ENCODE measurements at places on chromosomes 2 and 18. TPM values are rescaled to one million over a fixed set of nuclear protein-coding genes. Genes with fewer than 3 reads are reported as not detected.

The UGT1A4 gene
- total RNA-seq: 0.51 TPM

- H3K4me1 ChIP-seq: no peaks in the 10 kb centered on the region
- no peaks in the 10 kb centered on the region for H3K27me3 ChIP-seq
- no peaks in the 10 kb centered on the region for H3K36me3 ChIP-seq
- H3K4me3 ChIP-seq: no peak overlapping the region
- no peak overlapping the region for H3K27ac ChIP-seq
- no peak for DNase-seq
Observed at GRCh38 chr18:24319757-24320156, 77.9 kb downstream of the OSBPL1A start.

DNA sequence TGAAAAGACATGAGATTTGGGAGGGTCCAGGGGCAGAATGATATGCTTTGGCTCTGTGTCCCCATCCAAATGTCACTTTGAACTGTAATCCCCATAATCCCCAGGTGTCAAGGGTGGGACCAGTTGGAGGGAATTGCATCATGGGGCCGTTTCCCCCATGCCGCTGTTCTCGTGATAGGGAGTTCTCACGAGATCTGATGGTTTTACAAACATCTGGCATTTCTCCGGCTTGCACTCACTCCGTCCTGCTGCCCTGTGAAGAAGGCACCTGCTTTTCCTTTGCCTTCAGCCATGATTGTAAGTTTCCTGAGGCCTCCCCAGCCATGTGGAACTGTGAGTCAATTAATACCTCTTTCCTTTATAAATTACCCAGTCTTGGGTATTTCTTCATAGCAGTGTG lies 51.4 kb downstream of the LPIN1 start:
- peaks cover 92% of the 10 kb centered on the region for H3K36me3 ChIP-seq
- no peak for DNase-seq
- H3K4me1 ChIP-seq: no peaks in the 10 kb centered on the region
- H3K27ac ChIP-seq: peak overlapping the region; percentile 19
- no peak overlapping the region for H3K4me3 ChIP-seq

The RPRM gene
- total RNA-seq: not detected

DNA sequence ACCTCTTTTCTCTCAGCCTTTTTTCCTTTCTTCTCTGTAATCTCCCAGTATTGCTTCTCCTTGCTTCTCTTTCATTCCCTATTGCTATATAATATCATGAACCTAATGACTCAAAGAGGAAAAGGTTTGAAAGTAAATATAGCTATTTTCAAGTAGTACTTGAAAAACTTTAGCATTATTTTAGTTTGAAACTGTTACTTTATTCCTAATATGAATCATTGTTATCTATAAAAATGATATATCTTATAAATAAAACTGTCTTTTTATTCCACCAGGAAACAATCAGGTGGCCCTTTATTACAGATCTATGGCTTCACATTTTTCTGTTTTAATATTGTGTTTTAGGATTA lies 311 bp upstream of the SCN1A start:
- DNase-seq: no peak
- H3K36me3 ChIP-seq: no peaks in the 10 kb centered on the region
- no peak overlapping the region for H3K4me3 ChIP-seq

DNA sequence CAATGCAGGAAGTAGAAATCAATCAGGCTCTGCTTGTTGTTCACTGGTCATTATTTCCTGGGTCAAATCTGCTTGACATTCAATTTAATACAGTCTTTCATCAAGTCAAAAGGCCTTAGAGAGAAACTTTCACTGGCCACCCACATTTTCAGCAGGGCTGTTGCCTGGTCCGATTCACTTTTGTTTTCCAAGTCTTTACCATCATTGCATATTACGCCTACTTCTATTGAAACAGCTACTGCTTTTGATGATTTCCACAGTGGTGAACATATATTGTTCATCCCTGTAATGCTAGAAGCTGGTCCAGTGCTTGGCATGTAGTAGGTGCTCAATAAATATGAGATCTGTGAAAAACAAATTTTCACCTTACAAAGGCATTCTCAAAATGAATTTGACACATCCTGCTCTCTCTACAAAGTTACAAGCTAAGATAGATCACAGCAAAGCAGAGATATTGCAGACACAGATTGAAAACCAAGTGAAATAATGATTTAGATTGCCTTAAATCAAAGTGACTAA lies 600.1 kb downstream of the ARHGAP15 start:
- no peak overlapping the region for H3K4me3 ChIP-seq
- no peaks in the 10 kb centered on the region for H3K4me1 ChIP-seq
- no peak for DNase-seq

DNA sequence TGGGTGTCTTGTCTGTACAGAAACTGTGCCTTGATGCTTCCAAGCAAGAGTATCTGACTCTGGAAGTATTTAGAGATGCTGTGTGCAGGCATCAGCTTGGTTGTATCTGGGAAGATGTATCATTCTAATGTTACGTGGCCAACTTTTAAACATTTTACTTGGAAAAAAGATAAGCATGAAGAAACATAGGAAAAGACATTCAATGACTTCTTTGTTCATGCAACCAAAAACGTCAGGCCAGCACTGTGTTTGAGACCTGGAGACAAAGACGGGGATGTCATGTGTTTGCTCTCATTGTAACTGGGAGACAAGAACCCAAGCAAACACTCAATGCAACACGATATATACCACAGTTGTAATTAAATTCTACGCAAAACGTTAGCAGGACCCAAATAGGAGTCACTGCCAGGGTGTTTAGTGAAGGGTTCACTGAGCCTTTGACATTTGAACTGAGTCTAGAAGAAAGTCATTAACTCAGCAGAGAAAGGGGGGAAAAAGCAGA lies 8.9 kb upstream of the SESTD1 start:
- peak overlapping the region; percentile 11 for H3K27ac ChIP-seq
- H3K4me3 ChIP-seq: no peak overlapping the region
- H3K36me3 ChIP-seq: no peaks in the 10 kb centered on the region
- no peaks in the 10 kb centered on the region for H3K27me3 ChIP-seq

GRCh38 chr2:135490376-135490775 lies 40.6 kb downstream of the ZRANB3 start:
- H3K4me3 ChIP-seq: no peak overlapping the region
- H3K27ac ChIP-seq: no peak overlapping the region
- H3K36me3 ChIP-seq: peaks cover under 1% of the 10 kb centered on the region
- H3K27me3 ChIP-seq: no peaks in the 10 kb centered on the region
- no peak for DNase-seq
- peaks cover 5% of the 10 kb centered on the region for H3K4me1 ChIP-seq

GRCh38 chr2:9373047-9373446 lies 50.3 kb downstream of the ITGB1BP1 start:
- DNase-seq: no peak
- no peak overlapping the region for H3K27ac ChIP-seq
- H3K4me1 ChIP-seq: peaks cover 2% of the 10 kb centered on the region

DNA sequence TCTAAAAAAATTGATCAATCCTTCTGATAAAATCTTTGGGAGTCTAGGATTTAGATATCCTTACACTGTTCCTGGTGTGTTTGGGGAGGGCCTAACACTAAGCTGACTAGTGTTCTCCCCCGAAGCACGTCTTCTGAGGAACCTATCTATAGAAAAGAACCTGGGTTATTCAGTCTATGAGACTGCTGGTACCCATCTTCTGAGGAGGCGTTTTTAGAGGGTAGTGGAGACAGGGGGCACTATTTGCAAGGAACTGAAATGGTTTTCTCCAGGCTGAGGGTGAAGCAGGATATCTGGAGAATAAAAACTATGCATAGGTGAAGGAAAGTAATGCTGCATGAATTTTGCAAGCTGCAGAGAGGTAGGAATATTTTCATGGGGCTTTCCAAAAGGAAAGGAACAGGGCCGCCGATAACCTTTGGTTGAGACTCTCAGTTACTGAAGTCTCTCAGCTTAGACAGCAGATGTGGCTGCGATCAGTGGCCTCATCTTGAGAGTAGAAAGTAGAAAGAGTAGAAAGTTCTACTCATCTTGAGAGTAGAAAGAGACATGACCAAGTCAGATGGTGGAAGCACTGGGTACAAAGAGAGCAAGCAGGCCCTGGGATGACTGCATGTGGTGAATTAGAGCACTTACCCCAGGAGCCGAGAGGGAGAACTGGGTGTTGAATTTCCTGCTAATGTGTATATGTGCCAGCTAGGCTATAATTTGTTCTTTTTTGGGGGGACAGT lies 31.8 kb upstream of the KCNE4 start:
- H3K4me3 ChIP-seq: no peak overlapping the region
- no peaks in the 10 kb centered on the region for H3K27me3 ChIP-seq
- H3K27ac ChIP-seq: no peak overlapping the region
- DNase-seq: no peak

The GALR1 gene
- total RNA-seq: not detected

DNA sequence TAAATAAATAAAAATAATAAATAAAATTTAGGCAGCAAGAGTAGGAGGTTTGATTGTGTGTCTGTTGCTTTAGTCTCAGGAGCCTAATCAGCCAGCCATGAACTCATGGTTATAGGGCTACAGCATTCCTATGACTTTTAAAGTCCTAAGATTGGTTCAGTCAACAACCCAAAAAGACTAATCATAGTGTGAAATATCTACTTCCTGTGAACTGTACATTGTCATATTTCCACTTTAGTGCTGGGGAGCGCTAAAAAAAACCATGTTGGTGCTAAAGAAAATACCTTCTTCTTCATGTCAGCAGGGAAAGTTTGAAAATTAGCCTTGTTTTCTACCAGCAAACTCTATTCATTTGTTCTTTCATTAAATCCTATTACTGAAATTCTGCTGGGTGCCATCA lies 521.6 kb downstream of the RNF144A start:
- no peak overlapping the region for H3K4me3 ChIP-seq
- no peaks in the 10 kb centered on the region for H3K4me1 ChIP-seq
- H3K36me3 ChIP-seq: no peaks in the 10 kb centered on the region

DNA sequence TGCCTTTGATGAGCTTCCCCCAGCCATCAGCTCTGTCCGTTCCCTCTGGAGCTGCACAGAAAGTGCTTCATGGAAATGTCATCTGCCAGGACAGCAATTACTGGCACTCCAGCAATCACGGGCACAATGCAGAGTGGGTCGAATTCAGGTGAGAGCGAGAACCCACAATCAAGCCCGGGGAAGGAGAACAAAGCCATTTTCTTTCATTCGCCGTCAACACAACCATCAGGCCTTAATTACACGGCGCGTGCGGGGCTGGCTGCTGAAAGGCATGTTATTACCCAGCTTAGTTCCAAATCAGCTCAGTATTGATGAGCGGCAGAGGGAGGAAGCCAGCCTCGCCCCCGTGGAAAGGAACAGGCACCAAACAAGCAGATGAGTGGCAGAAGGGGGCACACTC lies 143.9 kb downstream of the MYT1L start:
- DNase-seq: no peak
- no peak overlapping the region for H3K27ac ChIP-seq
- no peaks in the 10 kb centered on the region for H3K36me3 ChIP-seq
- H3K4me1 ChIP-seq: no peaks in the 10 kb centered on the region
- no peaks in the 10 kb centered on the region for H3K27me3 ChIP-seq

GRCh38 chr2:28357948-28358667 lies 34.5 kb upstream of the FOSL2 start:
- H3K36me3 ChIP-seq: no peaks in the 10 kb centered on the region
- no peak for DNase-seq
- no peak overlapping the region for H3K27ac ChIP-seq
- H3K27me3 ChIP-seq: no peaks in the 10 kb centered on the region

The IL36RN gene
- not detected for total RNA-seq

The POMC gene
- total RNA-seq: 3.1 TPM

GRCh38 chr2:52369178-52369577 lies 1337.2 kb upstream of the NRXN1 start:
- DNase-seq: no peak
- H3K4me3 ChIP-seq: no peak overlapping the region
- no peak overlapping the region for H3K27ac ChIP-seq
- H3K27me3 ChIP-seq: no peaks in the 10 kb centered on the region
- H3K4me1 ChIP-seq: no peaks in the 10 kb centered on the region

DNA sequence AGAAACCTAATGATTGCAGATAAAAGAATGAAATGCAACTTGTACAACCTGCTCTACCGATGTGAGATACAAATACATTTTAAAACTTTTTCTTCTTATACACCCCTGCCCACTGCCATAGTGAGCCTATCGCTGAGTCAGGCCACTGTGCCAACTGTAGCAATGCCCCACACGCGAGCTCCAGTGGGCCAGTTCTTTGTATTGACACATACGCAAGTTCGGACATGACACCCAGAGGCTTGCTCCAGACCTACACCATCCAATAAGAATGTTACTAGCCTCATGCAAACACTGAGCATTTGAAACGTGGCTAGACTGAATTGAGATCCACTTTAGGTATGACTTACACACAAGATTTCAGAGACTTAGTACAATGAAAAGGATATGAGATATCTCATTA lies 340.1 kb downstream of the ARHGAP15 start:
- no peaks in the 10 kb centered on the region for H3K4me1 ChIP-seq
- DNase-seq: no peak
- H3K4me3 ChIP-seq: no peak overlapping the region

The TBC1D8 gene
- 255 TPM for total RNA-seq

DNA sequence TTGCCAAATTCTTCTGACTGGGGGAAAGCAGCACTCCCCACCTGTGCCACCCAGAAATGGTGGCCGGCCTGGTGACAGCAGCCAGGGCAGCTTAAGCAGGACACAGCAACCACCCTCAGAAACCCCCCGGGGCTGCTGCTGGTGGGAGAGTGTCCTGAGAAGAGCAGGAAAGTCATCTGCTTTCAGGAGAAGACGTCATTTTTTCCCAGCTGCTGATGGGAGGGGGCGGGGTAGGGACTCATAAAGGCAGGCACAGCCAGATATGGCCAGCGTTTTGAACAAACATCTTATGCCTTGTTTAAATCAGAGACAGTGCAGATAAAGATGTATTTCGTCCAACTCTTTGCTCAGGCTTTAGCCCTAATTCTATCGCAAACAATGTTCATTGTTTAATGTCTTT lies 139.5 kb downstream of the LRRC30 start:
- no peaks in the 10 kb centered on the region for H3K27me3 ChIP-seq
- peak overlapping the region; percentile 49 for H3K27ac ChIP-seq
- no peak overlapping the region for H3K4me3 ChIP-seq
- no peak for DNase-seq
- H3K4me1 ChIP-seq: peaks cover 4% of the 10 kb centered on the region

The OSBPL1A gene
- total RNA-seq: 61.5 TPM

GRCh38 chr18:13585379-13586153 lies 140.8 kb downstream of the FAM210A start:
- H3K4me1 ChIP-seq: no peaks in the 10 kb centered on the region
- H3K27ac ChIP-seq: no peak overlapping the region

The HOXD9 gene
- 0.33 TPM for total RNA-seq

The OSGEPL1 gene
- 9.2 TPM for total RNA-seq

The PID1 gene
- 20.5 TPM for total RNA-seq

GRCh38 chr2:32841931-32842898 lies 104.5 kb upstream of the LTBP1 start:
- no peak overlapping the region for H3K4me3 ChIP-seq
- H3K4me1 ChIP-seq: peaks cover 10% of the 10 kb centered on the region
- H3K36me3 ChIP-seq: no peaks in the 10 kb centered on the region
- H3K27me3 ChIP-seq: no peaks in the 10 kb centered on the region
- H3K27ac ChIP-seq: no peak overlapping the region

The VWA3B gene
- total RNA-seq: not detected

- H3K4me3 ChIP-seq: no peak overlapping the region
- no peaks in the 10 kb centered on the region for H3K27me3 ChIP-seq
- no peak for DNase-seq
- H3K27ac ChIP-seq: no peak overlapping the region
Observed at GRCh38 chr2:182318466-182319220, 108.2 kb downstream of the PDE1A start.

Measured in gastrocnemius medialis (tissue), 4 donors.